ENCODE measurements at places on chromosomes 7 and 10. TPM values are rescaled to one million over a fixed set of nuclear protein-coding genes. Genes with fewer than 3 reads are reported as not detected.

The MYO1G gene
- 1.3 TPM for polyA plus RNA-seq

The EBLN1 gene
- not detected for polyA plus RNA-seq

The TMEM270 gene
- polyA plus RNA-seq = 0.19 TPM

DNA sequence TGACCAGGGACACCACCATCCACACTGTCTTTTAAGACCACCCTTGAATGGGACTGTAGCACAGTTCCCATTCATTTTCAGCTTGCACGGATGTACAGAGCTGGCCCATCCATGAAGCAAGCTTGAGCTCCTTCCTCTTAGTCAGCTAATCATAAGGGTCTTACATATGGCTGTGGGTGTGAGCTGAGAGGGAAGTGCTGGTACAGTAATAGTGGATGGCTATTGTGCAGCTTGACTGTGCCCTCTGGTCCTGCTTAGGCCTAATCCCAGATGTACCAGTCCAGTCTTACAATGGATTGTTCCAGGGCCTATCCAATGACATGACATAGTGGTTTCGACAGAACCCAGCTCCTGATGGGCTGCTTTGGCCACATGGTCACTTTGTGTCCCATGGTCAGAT is 96.9 kb upstream of the ZNF438 start:
- no peak for DNase-seq

GRCh38 chr10:78924319-78925003 is 144.3 kb upstream of the ZMIZ1 start:
- DNase-seq = no peak

GRCh38 chr7:108722561-108722960 is 152.9 kb downstream of the DNAJB9 start:
- no peak for DNase-seq

GRCh38 chr7:28723336-28723735 is 234.8 kb downstream of the TRIL start:
- no peak for DNase-seq

- DNase-seq = peak; percentile 12
Observed at GRCh38 chr10:133438711-133439273, 14.4 kb upstream of the SPRN start.

- peak; percentile 25 for DNase-seq
Observed at GRCh38 chr10:11113156-11113555, 95.5 kb downstream of the CELF2 start.

GRCh38 chr10:130878131-130878530 is 433.4 kb downstream of the TCERG1L start:
- DNase-seq = no peak
